CD4-positive, alpha-beta T cell treated with Interleukin-15 for 1 hour (primary cell): ENCODE measurements at places on chromosomes 5 and 9.

GRCh38 chr5:13987843-13988464 is 43.5 kb upstream of the DNAH5 start:
- no peak for DNase-seq

DNA sequence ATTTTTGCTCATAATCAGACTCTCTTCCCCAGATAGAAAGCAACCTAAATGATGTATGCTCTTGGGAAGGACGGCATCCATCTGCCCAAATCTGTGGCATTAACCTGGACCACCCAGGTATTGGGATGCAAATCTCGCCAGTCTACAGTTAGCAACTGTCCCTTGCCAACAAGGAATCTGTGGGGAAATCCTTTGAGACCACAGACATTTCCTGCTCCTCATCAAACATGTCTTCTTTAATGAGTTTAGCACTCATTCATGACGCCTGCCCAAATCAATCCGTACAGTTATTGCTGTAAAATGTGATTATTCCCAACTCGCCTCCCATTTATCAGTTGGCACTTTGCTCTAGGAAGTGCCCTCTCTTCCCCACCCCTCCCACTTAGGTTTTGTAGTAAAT is 7.8 kb downstream of the ROR2 start:
- DNase-seq = no peak

DNA sequence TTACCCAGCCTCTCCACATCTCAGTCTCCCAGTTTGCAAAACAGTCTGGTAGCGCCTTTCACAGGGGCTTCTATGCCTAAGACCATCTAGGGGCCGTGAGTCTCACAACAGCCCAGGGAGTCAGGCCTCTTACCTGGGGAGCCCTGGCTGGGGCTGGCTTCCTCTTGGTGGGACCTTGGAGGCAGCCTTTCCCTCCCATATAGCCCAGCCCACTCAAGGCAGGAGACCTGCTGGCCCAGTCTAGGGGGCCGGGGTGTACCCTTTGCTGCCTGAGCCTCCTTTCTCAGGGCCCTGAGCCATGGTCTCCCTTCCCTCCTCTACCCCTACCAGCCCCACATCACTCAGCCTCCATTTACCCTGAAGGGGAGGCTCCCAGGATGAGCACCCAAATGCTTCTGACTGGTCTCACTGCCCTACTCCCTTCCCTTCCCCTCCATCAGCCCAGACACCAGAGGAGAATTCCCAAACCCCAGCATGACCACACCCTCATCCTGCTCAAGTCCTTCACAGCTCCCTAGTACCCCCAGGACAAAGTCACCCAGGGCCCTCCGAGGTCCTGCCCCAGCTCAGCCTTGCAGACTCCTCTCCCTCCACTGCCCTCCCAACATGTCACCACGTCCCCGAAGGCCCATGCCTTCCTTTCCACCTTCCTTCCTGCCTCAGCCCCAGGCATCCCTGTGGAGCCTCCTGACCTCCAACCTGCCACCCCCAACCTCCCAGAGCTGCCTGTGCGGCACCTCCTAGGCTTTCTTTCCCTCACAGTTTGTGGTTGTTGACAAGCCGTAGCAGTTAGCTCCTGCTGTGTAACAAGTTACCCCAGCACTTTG is 55.3 kb downstream of the BARX1 start:
- no peak for DNase-seq

GRCh38 chr5:38528162-38528703 is 28.2 kb downstream of the LIFR start:
- DNase-seq = no peak

- no peak for DNase-seq
These were observed 42.4 kb downstream of the OSTF1 start for GRCh38 chr9:75130621-75131230.

DNA sequence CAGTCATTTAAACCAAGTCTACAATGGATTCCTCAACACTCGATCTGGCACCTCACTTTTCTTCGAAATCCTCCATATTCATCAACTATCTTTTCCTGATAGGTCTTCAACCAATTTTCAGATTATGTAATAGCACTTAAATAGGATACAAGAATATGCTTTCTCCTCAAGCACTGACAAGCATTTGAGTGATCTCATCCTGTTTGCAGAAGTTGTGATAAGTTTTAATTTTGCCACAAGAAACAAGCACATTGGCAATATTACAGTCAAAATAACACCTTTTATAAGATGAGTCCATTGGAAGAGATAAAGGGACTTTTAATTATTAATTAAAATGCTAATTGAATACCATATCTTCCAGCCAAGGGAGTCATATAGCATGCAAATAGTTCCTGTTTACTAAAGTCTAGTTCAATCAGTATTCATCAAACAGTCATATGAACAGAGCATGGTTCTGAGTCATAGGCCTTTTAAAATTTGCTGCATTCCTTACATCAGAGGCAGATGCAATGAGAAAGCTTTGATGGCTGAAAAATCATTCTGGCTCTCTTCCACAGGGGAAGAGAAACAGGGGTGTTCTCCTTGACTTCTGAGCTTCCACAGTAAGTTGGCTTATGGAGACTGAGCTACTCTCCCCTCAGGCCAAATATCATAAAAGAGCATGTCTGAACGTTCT is 32.7 kb upstream of the ZCCHC9 start:
- no peak for DNase-seq

GRCh38 chr5:14142202-14142826 is 828 bp upstream of the TRIO start:
- no peak for DNase-seq

- DNase-seq = no peak
These were observed 17.3 kb downstream of the LNPEP start for GRCh38 chr5:96952974-96953730.

GRCh38 chr5:143143973-143144372 is 259.5 kb downstream of the NR3C1 start:
- no peak for DNase-seq

DNA sequence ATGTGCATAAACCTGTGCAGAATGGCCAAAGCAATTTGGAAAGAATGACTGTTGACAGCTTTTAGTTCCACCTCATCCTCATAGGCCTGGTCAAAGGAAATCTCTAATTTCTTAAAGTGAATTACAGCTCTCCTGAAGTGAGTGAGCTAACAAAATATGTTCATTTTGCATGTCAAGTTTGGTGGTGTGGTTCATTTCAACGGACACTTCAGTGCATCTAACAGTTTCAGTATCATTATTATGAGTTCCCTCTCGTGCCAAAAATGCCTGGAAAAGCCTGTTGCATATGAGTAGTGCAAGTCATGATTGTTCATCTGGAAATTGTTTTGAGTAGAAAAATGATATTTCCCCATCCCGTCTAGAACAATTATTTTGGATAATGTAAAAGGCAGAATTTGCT is 53.2 kb upstream of the HMHB1 start:
- no peak for DNase-seq

DNA sequence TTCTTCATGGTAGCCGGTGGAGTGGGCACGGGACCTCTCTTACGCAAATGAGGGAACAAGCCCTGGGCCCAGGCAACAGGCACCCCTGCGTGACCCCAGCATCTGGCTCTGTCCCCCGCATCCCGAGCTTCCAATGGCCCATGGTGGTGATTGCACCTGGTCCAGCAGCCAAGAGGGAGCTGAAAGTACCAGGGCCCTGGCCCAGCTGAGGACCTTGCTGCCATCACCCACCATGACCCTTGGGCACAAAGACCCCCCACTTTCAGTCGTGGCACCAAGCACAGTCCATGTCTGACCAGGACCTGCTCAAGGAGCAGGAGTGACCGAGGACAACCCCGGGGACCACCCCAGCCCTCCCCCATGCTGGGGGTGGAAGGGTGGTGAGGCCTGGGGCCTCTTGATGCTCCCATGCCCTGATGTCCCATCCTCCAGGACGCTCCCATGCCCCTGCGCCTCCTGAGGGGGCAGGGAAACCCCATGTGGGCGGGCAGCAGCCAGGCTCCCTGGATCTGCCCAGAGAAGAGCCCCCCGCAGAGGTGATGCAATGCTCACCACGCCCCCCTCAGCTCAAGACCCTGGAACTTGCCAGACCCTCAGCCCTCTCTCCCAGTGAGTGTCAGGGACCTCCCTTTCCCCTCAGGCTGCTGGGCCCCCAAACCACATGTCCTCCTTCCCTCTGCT is 123.9 kb downstream of the ADAMTS2 start:
- no peak for DNase-seq

GRCh38 chr9:116182876-116183275 is 29.3 kb downstream of the PAPPA start:
- no peak for DNase-seq

- no peak for DNase-seq
These were observed 33.1 kb upstream of the HTR4 start for GRCh38 chr5:148687427-148687826.

DNA sequence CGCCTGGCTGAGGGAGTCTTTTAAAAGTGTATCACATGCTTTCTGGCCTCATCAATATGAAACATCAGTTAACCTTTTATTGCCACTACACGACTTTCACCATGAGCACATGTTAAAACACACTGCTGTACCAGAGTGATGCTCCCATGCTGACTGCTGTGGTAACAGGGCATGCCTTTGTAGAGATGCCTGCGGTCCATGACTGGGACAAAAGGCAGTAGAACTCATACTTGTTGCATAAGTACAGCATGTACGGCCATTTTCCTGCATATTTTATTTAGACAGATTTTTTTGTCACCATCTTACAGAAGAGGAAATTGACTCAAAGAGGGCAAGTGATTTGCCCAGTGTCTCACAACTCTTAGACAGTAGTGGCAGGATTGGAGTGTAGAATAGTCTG is 105.7 kb upstream of the ADAMTSL1 start:
- no peak for DNase-seq

DNA sequence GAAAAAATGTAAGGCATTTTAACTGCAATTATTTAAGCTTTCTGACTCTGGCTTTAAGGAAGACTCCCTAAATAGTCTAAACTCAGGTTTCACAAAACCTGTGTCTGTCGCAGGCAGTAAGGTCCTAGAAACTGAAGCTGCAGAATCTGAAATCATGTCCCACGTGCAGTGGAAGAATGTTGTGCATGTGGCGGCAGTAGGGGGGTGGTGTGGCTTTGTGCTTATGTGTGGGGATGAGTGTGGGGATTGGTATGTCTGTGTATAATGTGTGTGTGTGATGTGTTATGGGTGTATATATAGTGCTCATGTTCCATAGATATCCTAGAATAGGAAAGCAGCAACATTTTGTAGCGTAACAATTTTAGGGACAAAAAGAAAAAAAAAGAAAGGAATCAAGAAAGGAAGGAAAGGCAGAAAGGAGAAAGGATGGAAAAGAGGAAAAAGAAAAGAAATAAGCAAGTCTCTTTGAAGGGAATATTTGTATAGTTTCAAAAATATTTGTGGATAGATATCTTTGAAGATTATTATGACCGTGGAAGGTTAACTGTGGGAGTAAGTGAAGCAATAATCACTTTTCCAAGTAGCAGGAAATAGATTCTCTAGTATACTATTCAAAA is 6.6 kb downstream of the ANKDD1B start:
- no peak for DNase-seq

DNA sequence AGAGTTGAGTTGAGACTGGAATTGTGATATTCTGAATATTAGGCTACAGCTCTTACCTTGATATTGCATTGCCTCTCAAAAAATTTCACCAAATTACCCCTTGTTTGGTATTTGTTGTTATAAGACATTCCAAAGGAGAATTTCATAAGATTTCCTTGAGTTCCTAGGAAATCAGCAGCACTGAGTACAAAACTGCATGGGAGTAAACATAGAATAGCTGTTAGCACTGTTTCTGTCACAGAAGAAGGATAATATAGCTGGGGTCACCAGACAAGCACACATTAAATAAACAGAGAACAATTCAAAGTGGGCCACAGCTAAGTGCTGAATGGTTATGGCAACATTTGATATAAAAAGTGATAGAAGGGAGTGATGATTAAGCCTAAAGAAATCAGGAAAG is 724.3 kb downstream of the PRELID2 start:
- no peak for DNase-seq
